Activated CD4-positive, alpha-beta T cell treated with anti-CD3 and anti-CD28 coated beads for 24 hours (primary cell): ENCODE measurements at places on chromosomes 11 and 22.

- DNase-seq: no peak
Observed at GRCh38 chr11:117823294-117823945, 1.1 kb downstream of the FXYD2 start.

DNA sequence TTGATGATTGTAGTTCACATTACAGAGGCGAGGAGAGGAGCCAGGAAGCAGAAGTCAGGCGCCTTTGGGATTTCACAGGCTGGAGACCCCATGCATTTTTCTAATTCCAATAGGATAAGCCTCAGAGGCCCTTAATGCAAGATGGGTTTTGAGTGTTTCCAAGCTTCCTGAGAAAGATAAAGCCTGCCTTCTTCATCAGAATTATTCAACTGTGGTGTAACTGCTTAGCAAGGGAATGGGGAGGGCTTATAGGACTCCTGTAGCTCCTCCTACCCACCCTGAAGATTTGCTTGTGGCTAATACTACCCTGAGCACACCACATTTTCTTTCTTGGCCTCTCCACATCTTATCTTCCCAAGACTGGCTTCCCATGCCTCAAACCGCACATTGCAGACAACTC is 151.1 kb upstream of the ISX start:
- DNase-seq: no peak

DNA sequence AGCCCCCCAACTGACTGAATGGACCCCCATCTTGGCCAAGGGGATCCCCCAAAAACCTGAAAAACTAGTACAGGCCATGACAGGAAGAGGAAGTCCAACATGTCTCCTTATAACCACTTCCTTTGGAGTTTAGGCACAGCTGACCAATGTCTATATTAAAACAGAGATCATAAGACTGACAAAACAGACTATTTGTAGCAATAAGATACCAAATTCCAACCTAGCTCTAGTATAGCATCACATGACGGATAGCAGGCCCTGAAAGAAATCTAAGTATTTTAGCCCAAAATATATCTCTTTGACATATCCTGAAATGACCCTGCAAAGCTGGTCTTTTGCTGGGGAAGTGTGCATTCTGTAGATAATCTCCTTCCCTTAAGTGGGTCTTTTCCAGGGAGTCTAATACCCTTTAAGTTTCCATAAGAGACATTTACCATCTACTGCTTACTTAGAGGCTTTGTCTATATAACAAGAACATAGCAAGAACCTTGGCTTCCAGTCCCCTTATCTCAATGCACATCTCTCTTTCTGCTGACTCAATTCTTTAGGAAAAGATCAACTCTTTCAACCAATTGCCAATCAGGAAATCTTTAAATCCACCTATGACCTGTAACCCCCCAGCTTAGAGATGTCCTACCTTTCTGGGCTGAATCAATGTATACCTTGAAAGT is 34.9 kb upstream of the ACER3 start:
- no peak for DNase-seq

DNA sequence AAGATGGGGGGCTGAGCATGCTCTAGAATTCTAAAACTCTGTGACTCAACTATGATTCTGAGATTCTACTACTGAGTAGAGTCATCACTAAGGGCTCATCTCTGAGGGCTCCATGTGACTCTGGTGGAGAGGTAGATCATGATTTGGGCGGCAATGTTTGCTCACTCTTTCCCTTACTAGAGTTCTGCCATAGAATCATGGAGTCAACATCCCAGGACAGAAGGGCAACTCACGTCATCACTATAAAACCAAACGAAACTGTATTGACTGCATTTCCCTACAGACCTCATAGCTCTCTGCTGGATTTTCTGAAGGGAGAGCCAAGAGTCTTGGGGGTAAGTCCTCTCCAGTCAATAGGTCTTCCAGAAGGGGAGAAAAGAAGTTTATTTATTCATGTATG is at the start of gene MS4A14:
MS4A14 (plus strand) TSS at position 78 of the 400 bp plus-strand sequence; CDS start at position 198, 120 bp downstream.
- DNase-seq: no peak

DNA sequence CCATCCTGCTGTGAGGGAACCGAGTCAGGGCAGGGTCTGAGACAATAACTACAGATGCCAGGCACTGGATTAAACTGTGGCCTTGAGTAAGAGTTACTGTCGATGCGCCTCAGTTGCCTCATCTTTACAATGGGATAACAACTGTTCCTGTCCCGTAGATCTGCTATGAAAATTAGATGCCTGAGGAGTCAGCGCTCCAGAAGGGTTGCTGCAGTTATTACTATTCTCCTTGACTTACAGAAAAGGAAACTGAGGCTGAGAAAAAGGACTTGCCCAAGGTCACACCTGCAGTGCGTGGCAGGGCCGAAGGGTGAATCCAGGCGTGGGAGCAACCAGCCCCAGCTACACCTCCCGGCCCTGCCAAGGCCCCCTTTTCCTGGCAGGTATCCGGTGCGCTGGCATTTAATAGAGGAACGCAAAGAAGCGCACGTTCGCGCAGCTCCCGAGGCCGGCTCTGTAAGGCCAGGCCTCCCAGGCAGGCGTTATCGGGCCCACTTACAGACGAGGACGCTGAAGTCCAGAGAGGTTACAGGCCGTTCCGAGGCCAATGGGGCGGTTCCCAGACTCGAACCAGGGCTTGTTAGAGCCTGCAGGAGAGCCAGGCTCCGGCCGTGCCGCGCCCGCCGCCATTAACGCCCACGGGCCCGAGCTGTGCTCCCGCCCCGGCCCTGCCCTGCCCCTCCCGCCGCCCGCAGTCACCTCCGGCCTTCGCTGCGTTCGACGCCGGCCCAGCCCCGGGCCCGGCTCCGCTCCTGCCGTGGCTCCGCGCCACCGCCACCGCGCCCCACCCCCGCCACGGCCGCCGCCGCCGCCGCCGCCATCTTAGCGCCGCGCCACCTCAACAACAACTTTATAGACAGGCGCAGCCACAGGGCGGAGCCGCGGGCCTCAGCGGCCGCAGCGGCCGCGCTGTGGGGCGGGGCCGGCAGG is at the start of gene C11orf68:
C11orf68 (minus strand) TSS at position 852 of the 930 bp plus-strand sequence; CDS start at position 821, 31 bp downstream.
- no peak for DNase-seq

DNA sequence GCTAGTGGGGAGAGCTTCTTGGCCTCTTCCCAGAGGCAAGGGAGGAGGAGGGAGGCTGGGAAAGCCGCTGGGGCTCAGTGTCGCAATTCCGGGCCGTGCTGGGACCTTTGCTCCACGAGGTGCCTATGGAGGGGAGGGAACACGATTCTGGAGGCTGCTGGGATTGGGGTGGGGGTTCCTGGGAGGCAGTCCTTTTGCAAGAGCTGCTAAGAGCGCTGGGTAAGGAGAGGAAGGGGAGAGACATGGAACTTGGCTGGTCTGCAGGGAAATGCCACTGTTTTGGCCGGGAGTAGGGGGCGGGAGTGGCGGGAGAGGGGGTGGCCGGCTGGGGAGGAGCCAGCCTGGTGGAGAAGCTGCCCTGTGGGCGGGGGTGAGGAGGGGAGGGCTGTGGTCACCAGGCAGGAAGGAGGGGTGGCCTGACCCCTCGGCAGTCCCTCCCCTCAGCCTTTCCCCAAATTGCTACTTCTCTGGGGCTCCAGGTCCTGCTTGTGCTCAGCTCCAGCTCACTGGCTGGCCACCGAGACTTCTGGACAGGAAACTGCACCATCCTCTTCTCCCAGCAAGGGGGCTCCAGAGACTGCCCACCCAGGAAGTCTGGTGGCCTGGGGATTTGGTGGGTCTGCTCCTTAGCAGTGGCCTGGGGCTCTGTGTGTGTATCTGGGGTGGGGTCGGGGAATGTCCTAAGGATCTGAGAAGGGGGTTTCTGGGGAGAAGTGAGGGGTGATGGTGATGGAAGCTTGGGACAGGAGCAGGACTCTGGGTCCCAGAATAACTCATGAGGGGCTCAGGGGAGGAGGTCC is at the start of gene NR1H3:
NR1H3 (plus strand) TSS at position 480 of the 800 bp plus-strand sequence. CDS start 1,221 bp downstream, outside the sequence.
- no peak for DNase-seq

DNA sequence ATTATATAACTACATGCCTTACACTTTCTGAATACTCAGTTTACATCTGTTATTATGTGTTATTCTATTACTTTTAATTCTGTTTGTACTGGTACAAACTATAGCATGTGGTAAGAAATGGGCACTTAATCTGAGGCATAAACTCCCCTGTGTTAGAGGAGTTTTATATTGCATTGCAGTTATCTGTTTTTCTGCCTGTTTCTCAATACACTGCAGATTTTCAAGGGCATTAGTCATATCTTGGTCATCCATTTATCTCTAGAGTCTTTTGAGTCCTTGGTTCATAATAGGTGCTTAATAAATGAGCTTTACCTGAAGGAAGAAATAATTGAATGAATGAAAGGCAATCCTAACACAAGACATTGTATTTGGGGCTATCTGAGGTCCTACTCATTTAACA is 182.9 kb upstream of the CTSC start:
- DNase-seq: no peak

GRCh38 chr11:81907996-81908395 is 825.7 kb downstream of the FAM181B start:
- DNase-seq: no peak
